ENCODE measurements at places on chromosomes 13 and 19.
A peak's percentile ranks its signal among the peaks of the same experiment; 100 is the strongest.

DNA sequence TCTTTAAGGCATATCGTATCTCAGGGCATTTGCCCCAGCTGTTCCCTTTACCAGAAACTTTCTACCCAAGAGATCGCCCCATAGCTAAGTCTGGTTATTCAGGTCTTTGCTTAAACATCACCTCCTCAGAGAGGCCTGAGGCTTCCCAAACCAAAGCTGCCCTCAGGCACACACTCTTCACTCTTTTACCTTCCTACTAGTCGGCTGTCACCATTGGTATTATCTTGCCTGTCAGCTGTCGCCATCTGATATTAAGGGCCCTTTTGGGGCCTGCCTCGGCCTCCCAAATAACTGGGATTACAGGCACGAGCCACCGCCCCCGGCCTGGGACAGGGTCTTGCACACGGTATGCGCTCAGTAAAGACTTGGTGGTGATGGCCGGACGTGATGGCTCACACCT lies 1.0 kb downstream of the GADD45GIP1 start:
- no peak for DNase-seq

DNA sequence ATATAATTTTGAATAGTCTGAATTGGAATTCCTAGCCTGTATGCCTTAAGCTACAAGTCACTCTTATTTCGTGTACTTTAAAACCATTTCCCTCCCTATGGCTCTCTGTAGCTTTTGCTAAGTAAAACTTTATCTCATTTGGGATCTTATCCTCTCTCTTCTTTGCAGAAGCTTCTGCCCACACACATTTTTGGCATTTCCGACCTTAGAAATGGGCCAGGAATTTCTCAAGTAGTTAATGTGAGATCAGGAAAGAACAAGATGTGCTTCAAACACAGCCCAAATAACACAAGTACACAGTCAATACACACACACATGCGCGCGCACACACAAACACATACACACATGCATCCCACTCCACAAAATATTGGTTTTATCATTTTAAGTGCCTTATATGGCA lies 931.0 kb upstream of the MIR17HG start:
- no peak for DNase-seq

DNA sequence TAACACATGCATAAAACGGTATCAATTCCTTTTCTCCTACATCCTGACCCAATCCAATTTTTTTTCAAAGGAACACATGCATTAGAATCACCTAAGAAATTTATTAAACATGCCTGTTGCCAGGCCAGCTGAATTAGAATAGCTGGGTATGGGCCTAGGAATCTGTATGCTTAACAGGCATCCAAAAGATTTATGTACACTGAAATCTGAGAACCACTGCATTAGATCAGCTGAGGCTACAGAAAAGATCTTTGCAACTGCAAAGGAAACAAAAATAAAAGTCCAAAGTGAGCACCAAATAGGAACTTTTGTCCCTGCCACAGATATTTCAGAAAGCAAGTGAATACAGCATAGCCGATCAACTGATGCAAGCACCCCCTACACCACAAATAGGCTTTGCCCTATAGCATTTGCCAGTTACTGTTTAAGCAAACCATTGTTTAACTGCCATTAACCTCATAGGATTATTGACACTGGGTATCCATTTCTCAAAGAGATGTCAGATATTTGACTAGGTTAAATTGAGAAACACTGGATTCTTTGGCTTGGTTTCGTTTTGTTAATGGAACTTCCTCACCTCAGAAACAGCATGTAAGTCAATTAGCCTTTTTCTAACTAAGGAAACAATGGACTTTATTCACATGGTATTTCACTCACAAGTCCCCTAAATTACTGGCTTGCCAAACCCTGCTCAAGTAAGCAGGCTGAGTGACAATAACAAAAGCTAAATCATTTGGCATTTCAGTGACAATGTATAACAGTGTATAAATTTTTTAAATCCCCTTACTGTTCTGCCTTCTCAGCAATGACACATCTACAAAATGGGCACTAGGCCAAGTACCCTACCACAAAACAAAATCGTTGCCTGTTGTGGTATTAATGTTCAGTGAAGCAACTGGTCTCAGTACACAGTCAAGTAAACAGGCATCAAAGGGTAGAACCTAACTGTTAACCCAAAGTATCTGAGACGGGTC lies 67.8 kb downstream of the SUCLA2 start:
- no peak for DNase-seq

DNA sequence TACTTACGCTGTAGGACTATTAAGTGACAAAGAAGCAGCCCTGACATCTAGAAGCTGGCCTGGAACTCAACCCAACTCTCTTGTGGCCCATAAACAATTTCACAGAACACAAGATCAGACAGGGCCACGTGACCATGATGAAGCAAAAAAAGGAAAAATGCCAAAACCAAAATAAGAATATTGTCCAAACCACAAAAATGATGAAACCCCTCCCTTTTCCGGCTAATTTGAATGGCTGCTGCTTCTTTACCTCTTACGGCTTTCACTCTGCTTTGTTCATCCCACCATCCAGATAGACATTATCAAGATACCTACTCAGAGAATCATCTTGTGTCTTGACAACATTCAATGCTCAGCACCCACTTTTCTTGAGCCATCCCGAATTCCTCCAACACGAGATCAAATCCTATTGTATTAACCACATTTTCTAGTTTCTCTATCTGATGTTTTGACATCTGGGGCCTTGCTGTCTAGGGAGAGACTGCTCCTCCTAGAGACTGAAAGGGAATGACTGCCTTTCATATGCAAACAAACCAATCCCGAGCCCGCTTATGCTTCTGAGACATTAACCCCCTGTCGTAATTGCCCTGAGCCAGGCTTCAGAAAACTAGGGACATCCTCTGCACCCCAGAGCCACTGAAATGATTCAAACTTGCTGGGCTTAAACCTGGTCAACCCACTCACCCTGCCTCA lies 186.3 kb downstream of the TDRD3 start:
- DNase-seq: no peak

- no peak for DNase-seq
These were observed 1.0 kb upstream of the ZNF529 start for GRCh38 chr19:36573895-36574720.

GRCh38 chr19:23440791-23441190 lies 45.5 kb upstream of the ZNF91 start:
- DNase-seq: peak; percentile 21

Measured in stimulated activated CD4-positive, alpha-beta T cell treated with anti-CD3 and anti-CD28 coated beads, Interleukin-1b, Interleukin-23, amount 100 ng/mL, for 48 hours (primary cell).